ENCODE measurements at places on chromosomes 13 and 19.

GRCh38 chr19:56217039-56217949, 15.2 kb downstream of the ZSCAN5C start:
- DNase-seq = no peak

DNA sequence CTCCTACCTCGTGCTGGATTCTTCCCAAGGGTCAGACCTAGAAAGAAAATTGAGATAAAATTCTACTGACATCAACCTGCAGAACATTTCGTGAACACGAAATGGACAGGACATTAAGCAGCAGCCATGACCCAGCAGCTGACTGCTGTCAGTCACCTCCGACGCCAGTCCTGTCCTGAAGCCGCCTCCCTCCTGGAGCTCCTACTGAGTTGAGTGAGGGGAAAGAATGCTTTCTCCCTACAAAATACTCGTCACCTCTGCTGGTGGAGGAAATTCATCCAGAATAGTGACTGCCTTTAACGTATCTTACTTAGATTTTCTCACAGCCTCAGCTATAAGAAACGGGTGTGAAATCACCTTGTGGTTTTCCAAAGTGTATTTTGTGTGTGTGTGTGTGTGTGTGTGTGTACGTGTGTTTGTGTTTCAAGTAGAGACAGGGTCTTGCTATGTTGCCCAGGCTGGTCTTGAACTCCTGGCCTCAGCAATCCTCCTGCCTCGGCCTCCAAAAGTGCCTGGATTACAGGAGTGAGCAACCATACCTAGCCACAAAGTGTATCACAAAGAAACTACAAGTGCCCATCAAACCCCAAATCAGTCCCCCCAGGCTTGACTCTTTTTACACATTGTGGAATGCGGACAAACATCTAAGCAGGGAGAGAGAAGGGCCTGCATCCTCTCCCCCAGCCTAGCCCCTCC, 2.3 kb upstream of the C13orf42 start:
- DNase-seq = no peak

DNA sequence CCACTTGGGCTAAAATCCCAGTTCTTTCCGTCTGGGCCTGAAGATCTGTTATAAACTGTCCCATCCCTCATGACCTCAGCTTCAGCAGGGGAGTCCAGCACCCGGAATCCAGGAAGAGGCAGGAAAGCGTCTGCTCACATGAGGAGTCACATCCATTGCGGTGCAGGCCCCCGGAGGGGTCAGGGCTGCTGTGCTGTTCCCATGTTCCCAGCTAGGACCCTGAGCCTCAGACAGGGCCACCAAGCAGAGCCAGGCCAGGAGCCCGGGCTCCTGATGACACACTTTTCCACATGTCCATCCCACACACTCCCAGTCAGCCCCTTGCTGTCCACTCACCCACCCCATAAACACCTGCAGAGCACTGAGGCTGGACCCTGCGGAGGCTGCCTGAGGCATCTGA, 45.3 kb upstream of the VSTM2B start:
- no peak for DNase-seq

GRCh38 chr19:18431351-18432197, 6.4 kb downstream of the ISYNA1 start:
- no peak for DNase-seq

DNA sequence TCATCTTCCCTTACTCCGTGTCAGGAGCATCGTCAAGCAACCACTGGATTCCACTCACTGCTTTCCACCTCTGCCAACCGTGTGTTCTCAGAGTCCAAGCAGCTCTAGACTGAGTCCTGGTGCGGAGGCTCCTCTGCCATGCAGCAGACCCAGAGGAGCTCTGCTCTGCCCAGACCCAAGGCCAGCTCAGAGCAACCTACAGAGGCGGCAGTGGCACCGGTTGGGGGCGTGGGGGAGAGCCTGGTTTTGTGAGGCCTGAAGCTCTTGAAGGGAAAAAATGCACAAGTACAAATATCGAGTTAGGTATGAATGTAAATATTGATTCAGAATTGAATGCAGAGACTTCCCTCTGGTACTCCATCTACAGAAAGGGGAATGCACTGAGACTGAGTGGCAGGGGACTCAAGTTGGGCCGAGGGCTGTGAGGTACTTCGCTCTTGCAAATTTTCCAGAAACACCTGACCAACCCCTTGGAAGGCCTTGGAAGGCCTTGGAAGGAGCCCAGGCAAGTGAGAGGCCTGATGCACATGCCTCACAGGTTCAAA, 46.7 kb downstream of the GJA3 start:
- no peak for DNase-seq

- no peak for DNase-seq
Measured at GRCh38 chr19:34171539-34171876, 796 bp upstream of the LSM14A start.

DNA sequence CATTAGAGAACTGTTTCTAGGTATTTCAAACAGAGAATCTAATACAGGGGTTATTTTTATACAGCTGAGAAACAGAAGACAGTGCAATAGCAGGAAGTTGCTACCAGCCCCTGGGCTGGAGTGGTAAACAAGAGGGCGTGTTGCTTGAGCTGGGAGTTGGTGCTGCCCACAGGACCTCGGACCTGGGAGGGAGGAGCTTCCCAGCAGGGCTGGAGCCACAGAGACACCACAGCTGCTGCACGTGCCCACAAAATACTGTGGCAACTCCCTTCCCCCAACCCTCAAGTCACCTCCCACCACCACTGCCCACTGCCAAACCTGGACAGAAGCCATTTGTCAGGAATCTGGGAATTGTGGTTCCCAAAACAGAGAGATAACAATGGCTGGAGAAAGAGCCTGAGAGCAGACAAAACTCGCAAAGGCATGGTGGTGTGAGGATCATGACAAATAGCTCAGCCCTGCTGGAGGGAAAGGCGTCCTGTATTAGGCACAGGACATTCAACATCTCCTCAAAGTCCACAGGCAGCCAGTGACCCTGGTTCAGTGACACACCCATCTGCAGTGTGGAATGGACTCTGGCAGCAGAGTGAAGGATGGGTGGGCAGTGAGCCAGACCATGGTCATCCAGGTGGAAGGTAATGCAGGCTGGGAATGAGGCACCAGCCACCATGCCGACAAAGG, 57.2 kb downstream of the SPATA13 start:
- DNase-seq = no peak

- no peak for DNase-seq
Measured at GRCh38 chr19:1810439-1811160, 1.5 kb downstream of the ATP8B3 start.

- DNase-seq = peak; percentile 70
Measured at GRCh38 chr13:52348071-52348470, 57.9 kb downstream of the THSD1 start.

GRCh38 chr13:101751488-101751887, 299.0 kb downstream of the ITGBL1 start:
- DNase-seq = peak; percentile 46

DNA sequence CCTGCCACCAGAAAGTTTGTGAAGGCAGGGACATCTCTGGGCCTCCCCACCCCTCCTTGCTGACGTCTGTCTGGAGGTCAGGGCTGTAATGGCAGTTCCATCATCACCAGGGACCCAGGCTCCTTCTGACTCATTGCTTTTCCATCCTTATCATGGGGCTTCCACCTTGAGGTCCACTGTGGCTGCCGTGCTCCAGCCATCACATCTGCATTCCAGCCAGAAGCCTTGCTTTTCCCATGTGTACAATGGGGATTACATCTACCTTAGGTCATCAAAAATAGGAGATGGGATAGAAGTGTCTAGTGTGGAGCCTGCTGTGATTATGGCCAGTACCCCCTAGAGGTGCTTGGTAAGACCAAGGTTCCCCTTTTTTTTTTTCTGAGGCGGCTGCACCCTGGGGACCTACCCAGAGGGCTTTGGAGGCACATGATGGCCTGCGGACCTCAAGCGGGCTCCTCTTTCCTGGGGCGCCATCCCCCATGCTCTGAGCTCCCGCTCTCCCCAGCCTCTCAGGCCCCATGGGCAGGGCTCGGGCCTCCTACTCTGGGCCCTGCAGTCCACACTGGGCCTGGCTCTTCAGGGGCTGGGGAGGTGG, 13.4 kb upstream of the RANBP3 start:
- DNase-seq = no peak

- no peak for DNase-seq
Measured at GRCh38 chr19:36051236-36051635, 2.8 kb downstream of the THAP8 start.

GRCh38 chr19:35279985-35280821, 2.1 kb upstream of the HAMP start:
- DNase-seq = no peak

DNA sequence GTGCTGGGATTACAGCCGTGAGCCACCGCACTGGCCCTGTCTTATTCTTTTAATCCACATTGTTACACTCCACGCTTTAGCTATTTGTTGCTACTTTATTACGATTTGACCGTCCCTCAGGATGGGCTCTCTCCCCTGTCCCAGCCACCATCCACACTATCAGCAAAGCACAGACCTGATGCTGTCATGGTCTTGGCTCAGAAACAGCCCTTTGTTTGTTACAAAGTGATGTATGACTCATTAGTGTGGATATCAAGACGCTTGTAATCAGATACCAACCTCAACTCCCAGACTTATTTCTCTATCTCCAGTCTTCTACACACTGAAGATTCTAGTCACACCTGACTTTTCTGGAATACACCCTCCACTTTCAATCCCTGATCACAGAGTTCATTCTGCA, 84.6 kb upstream of the FREM2 start:
- no peak for DNase-seq

DNA sequence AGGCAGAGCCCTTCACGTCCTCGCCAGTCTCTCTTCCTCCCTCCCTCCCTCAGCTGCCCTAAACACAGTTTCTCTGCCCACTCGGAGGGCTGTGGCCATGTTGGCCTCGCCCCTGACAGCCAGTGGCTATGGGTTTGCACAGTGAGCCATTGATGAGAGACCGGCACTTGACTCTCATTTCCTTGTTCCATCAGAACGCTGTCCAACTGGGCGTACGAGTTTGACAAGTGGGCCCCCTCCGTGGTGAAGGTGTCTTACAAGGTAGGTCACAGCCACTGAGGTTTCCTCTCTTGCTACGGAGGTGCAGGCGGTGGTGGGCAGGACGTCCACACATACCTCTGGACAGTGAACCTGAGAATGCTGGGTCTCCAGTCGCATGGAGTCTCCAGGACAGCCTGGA, 57.9 kb downstream of the SMARCA4 start:
- DNase-seq = no peak

- DNase-seq = no peak
Measured at GRCh38 chr19:11551603-11552235, 7.3 kb downstream of the ELOF1 start.

DNA sequence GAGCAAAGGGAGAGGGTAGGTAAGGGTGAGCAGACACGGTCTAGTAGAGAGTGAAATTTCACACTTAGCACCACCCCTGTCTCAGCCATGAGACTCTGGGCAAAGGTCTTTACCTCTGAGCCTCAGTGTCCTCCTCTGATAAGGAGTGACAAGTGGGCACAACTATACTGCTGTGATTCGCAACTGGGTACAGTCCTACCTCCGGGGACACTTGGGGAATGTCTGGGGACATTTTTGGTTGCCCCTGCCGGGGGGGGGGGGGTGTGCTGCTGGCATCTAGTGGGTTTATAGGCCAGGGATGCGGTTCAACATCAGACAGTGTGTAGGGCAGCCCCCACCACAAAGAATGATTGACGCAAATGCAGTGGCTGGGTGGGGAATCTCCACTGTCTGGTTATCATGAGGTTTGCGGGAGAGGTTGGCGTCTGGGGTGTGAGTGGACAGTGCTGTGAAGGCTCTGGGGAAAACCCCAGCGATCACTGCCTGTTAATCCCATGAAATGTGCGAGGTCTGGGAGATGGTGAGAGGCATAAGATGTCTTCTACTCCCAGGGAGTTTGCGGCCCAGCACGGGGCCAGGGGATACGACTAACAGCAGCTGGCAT, 4.3 kb downstream of the NACC1 start:
- no peak for DNase-seq

DNA sequence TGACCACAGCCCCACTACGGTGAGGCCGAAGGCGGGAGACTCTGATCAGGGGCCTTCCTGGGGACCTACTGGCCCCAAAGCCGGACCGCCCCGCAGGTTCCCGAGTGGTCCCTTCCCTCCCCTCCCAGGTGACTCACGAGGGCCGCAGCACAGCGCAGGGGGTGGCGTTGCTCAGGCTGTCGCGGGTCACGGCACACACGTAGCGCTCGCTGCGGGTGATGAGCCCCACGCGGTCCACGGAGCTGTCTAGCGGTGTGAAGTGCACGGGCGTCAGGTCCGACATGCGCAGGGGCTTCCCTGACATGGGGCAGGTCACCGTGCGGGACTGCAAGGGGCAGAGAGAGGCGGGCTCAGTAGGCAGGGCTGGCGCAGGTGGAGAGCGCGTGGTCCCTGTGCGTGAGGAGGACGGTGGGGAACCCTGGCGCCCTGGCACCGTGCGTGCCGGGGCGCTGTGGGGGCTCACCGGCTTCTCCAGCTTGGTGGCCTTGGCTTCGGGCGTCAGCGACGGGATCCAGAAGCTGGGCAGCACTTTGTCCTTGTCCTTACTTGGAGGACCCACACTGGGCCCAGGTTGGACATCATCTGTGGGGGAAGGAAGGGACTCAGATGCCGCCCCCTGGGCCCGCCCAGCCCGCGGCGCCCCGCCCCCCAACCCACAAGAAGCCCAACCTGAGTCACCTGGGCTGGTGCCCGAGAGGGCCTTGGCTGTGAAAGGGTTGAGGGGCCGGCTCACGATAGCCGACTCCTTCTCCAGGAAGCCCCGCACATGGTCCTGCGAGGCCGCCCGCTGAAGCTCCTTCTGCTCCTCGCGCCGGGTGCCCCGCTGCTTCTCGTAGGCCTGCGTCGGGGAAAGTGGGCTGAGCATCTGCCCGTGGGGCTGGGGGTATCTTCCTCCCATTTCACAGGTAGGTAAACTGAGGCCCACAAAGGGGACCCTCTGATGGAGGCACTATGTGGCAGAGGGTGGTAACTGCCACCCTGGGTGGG, 23.7 kb downstream of the NOSIP start:
- no peak for DNase-seq

DNA sequence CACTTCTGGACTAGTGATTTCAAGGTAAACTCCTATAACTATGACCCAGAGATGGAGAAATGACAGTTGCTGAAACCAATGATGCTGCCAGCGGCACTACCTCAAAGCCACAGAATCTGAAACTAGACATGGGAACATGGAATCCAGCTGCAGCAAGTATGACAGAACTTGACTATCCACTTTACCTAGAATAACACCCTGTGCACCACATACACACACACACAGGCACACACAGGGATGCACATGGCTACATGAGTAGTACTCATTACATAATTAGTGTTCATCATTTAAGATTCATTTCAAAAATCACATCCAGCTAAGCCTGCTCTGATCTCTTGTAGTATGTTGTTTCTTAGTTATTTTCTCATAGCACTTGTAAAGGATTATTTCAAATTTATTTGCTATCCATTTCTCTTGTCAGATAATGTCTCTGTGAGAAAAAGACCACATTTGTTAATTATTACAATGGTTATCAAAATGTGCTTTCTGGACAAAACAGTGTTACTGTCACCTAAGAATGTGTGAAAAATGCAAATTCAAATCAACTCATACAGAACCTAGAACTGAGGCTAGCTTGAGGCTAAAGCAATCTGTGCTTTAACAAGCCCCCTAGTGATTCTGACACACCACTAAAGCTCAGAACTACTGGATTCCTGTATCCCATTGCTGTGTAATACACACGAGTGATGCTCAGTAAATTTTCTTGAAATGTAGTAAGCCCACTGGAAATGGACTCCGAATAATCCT, 59.4 kb downstream of the WTIP start:
- no peak for DNase-seq

GRCh38 chr19:21586311-21587116, 81.1 kb downstream of the ZNF429 start:
- DNase-seq = no peak

Data from AG04449 (cell line).